ENCODE measurements at places on chromosomes 4 and X.

DNA sequence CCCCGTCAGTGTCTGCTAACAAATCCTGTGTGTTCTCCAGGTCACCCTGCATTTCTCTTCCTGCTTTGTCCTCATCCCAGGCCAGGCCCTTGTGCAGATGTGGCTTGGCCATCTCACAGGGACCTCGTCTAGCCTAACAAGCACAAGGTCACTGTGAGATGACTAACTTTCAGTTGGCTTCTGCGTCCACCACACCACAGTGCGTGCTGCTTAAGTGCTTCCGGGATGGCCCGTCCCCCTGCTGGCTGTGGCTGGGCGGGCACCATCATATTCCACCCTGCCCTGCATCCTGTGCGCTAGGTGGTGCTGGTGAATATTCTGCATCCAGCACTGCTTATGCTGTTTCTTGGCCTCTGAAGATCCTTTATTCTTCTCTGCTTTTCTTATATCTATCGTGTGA, 33.8 kb downstream of the RBBP7 start:
- DNase-seq, result no peak

- DNase-seq, result no peak
Measured at GRCh38 chr4:136831553-136831952, 700.7 kb downstream of the PCDH18 start.

DNA sequence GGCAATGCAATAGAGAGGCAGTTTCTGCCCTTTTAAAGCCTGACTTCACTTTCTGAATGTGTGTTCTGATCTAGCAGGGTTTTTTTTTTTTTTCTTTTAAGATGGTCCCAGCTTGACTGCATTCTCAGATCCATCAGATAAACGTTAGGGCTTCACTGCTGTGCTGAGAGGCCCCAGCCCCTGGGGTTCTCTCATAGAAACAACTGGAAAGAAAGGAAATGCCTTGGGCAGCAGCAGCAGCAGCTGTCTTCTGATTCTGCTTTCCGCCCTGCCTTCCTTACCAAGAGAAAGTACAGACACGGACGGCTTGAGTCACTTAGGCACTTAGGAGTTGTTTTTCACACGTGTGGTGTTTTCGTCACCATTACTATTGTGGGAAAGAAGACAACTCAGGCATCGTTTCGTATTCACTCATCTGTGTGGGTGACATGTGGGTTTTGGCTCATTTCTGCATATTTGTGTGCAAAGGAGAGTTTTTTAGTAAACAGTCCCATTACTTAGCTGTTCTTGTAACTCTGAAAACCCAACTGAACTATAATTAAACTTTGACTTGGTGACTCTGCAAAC, 172.0 kb downstream of the PTTG2 start:
- peak; percentile 39 for DNase-seq

DNA sequence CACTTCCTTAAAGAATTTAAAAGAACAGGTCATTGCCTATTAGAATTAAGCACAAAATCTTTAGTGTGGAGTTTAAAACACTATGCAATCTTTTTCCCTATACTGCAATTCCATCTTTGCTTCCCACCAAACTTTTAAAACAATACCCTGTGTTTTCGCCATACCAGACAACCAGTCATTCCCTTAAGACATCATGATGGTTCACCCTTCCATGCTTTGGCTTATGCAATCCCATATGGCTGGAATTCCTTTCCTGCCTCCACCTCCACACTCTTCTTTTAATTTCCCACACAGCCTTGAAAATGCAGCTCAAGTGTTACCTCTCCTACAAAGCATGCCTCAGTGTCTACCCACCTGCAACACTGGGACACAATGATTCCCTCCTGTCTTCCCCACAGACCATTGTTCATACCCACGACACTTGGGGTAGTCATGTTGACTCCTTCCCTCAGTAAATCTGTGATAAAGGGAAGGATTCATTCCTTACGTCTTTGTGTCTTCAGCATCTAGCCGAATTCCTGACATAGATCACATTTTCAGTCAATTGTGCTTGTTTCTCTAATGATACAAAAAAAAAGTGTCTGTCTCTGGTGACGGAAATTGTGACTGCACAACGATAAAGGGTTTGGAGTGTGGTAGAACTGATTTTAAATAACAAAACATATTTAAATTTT, 166.3 kb downstream of the FNIP2 start:
- DNase-seq, result no peak

DNA sequence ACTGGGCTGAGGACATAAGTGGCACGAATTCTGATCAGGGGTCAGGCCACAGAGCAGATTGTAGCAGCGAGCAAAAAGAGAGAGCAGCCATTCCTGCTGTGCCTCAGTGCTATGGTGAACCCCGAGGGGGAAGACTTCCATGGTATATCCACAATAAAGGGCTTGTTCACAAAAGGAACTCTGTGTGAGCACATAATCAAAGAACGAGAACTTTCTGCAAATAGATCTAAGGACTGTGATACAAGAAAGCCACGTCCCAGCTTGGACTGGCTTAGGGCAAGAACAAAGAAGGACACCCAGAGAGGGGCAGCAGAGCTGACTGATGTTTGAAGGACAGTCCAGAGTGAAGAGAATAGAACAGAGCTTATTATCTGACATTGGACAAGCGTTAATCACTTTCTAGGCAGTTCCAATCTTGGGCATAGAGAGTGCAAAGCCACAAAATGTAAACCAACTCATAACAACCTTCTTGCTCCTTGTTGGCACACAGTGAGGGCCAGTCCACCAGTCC, 24.0 kb downstream of the PPEF2 start:
- DNase-seq, result no peak

DNA sequence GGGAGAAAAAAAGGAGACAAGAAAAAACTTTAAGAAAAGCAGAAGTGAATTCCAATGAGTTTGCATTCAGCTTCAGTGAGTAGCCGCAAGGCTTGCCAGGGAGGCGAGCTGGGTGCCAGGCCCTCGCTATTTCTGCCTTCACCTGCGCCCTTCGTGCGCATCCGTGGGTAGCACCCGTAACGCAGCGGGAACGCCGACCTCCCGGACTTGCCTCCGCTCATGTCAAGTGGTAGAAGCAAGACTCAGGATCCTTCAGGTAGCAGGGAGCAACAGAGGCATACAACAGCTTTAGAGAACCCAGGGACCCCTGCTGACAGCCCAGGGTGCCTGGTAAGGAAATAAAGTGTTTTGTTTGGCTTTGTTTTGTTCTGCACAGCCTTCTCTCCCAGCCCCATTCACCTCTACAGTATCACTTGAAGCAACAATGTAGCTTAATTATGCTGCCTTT, 140.0 kb upstream of the BCOR start:
- DNase-seq, result no peak

GRCh38 chr4:40388239-40388638, 53.1 kb downstream of the CHRNA9 start:
- DNase-seq, result no peak

DNA sequence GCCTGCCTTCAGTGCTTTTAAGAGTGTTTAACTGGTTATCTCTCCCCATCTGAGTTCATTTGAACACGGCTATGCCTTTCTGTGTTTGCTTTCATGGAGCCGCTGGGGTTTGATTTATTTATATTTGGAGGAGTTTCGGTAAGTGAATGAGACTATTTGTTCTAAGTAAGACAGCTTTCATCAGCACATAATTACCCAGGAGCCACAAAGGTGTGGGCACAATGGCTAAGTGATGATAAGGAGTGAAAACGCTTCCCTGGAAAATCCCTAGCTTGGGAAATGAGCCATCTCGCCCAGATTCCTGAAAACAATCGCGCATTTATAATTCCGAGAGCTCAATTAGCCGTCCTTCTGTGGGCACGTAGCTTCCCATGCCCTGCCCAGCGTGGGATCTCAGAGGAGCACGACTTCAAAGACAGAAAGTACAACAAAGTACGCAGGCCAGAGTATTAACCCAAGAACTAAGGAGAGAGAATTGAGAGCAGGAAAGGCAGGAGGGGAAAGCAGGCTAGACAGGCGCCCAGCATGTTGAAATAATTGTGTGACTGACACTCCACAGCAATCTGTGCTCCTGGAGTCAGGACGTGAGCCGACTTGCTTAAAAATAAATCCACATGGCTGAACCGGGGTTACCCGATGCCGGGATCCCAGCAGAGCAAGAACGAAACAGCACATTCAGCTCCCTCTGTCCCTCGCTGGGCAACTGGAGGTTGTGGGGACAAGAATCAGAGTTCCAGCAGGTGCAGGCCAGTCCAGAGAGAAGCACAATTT, 99.0 kb downstream of the DHRSX start:
- DNase-seq, result no peak

GRCh38 chr4:109072595-109072994, 229.9 kb downstream of the COL25A1 start:
- no peak for DNase-seq

DNA sequence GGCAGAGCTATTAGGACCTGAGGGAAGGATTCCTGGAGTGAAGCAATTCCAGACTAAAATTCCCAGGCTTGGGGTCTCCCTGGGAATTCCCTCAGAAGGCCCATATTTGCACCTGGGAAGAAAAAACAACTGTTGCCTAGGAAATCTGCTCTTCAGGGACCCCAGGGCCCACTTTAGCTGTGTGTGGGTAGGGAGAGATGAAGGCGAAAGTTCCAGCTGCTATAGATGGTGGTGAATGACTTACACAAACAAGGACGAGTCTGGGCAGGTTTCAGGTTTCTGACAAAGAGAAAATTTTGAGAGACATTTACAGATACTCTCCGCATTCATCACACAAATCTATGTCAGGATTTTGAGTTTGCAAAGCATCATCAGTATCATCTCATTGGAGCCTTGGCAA, 126.1 kb downstream of the GPC3 start:
- no peak for DNase-seq

- DNase-seq, result no peak
Measured at GRCh38 chr4:66930206-66930605, 615.1 kb downstream of the CENPC start.
